CD8-positive, alpha-beta T cell (primary cell): ENCODE measurements at places on chromosomes 5 and 9. TPM values are rescaled to one million over a fixed set of nuclear protein-coding genes. Genes with fewer than 3 reads are reported as not detected.

- DNase-seq = no peak
Measured at GRCh38 chr5:178502401-178503100, 87.6 kb downstream of the COL23A1 start.

DNA sequence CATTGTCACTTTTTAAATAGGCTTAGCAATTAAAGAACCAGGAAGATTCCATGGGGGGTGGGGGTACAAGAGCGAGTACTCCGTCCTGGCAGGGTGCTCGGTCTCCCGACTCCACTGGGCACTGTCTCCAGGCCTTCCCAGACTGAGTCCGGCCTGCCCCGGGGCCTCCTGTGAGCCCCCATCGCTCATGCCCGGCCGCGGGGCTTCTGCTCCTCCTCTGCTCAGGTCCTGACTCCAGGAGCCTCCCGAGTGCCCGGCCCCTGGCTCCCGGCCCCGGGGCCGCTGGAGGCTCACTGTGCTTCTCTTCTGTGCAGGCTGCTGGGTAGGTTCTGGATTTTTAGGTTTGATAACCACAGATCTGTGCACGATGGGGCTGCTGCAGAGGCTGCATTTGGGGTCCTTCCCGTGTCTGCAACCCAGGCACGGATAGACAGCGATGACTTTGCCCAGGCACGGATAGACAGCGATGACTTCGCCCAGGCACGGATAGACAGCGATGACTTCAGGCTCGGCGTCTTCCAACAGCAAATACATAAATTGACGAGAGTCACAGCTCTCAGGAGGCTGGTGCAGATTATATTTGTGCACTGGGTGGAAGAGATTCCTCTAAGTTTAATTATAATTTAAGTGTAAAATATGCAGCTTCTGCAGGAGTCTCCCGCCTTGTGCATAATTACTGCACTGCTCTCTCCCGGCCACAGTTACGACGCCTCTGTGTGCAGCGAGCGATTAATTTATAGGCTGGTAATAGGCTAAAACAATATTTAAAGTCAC lies 74.8 kb upstream of the RXRA start:
- DNase-seq = no peak

GRCh38 chr9:111890334-111890733 lies 6.3 kb upstream of the UGCG start:
- no peak for DNase-seq

DNA sequence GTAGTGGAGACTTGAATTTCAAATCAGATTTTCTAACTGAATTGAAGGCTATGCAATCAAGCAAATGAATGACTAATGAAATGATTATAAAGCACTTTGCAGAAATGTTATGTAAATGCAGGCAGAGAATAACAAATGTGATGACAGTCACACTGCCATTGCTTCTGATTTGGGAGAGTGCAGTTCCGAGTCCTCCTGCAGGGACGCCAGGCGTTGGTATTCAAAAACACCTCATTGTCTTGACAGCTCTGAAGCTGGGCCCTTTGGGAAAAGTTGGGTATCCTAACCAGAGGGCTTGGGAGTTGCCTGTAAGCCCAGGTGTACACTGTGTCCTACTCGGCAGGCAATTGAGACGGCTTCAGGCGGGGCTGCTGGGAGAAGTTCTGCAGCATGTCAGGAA lies 57.9 kb downstream of the C5orf15 start:
- no peak for DNase-seq

DNA sequence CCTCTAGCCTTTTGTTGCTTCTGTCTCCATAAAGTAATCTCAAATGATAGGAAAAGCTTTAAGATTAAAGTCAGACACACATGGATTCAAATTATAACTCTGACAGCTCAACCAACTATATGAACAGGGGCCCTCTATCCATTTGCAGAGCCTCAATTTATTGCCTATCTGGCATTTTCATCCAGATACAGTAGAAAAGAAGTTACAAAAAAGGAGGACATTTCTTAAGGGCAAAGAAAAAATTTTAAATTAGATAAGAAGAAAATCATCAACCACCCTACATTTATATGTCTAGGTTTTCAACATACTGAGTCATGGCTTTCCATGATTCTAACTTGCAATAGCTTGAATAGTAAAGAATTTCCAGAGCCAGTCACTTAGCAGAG lies 567.2 kb downstream of the CAAP1 start:
- DNase-seq = no peak

DNA sequence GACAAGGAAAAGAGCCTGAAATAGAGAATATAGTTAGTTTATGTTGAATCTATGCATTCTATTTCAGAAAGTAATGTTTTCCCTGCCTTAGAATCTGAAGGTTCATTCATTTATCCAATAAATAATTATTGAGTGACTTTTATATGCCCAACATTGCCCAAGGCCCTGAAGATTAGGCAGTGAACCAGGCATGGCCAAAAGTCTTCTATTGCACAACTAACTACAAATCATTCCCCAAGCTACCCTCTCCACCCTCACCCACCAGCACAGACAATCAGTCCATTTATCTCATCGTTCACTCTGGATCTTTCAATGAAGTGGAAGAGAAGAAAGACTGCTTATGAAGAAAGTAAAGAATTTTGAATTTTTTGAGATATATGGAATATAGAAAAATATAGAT lies 268.4 kb downstream of the PLK2 start:
- DNase-seq = no peak

GRCh38 chr5:133942614-133943474 lies 25.6 kb downstream of the C5orf15 start:
- DNase-seq = no peak

DNA sequence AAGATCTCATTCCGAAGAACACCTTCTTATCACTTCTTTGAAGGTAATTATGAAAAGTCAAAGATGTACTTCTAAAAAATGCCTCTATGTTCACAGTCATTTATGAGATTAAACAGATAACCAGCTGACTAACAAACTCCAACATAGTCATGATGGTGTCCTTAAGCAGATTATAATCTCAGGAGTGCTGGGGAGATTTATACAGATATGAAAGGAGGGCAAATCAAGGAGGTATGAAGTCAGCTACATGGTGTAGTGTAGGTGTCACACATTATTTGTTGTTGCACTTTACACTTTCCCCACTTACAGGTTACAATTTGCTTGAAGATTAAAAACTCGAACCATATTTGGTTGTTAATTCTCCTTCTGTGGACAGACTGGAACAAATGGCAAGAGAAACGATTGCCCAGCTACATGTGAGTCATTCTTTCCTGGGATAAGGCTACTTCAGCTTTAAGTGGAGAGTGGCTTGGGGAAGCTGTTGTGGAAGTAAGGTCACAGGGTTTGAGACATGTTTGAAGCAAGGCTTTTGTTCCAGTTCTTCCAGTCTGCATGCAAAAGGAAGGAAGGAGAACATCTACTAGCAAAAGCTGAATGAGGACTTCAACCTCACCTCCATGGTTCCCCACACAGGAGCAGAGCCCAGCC lies 320.1 kb downstream of the ADGRV1 start:
- no peak for DNase-seq

- no peak for DNase-seq
Measured at GRCh38 chr5:162817364-162817763, 620.0 kb upstream of the CCNG1 start.

- no peak for DNase-seq
Measured at GRCh38 chr5:6423327-6424109, 25.1 kb upstream of the UBE2QL1 start.

DNA sequence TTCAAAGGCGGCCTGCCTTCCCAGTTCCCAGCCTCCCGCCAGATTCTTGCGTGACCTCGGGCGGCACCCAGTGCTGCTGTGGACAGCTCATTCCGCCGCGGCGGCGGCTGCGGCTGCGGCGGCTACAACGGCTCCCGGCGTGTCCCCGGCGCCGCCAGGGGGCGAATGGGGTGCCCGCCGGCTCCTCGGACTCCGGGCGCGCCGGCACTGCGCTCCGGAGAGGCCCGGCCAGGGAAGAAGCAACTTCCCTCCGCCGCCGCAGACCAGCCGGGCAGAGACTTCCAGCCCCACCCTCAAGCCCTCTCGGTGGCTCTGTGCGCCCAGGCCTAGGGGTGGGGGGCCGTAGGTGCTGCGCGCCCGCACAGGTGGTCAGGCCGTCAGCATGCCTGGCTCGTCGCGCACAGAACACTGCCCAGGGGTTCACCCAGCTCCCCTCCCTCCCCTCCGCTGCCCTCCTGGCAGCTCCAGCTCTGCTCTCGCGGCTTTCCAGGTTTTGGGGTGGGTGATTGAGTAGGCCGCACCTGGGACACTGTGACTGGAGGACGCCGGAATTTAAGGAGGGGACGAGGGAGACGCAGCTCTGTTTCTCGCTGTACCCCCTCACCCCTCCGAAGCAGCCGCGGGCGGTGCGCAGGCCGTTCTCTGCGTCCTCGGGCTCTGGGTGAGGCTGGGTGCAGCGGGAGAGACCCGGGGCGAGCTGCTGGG lies 20.2 kb downstream of the IGIP start:
- peak; percentile 57 for DNase-seq

DNA sequence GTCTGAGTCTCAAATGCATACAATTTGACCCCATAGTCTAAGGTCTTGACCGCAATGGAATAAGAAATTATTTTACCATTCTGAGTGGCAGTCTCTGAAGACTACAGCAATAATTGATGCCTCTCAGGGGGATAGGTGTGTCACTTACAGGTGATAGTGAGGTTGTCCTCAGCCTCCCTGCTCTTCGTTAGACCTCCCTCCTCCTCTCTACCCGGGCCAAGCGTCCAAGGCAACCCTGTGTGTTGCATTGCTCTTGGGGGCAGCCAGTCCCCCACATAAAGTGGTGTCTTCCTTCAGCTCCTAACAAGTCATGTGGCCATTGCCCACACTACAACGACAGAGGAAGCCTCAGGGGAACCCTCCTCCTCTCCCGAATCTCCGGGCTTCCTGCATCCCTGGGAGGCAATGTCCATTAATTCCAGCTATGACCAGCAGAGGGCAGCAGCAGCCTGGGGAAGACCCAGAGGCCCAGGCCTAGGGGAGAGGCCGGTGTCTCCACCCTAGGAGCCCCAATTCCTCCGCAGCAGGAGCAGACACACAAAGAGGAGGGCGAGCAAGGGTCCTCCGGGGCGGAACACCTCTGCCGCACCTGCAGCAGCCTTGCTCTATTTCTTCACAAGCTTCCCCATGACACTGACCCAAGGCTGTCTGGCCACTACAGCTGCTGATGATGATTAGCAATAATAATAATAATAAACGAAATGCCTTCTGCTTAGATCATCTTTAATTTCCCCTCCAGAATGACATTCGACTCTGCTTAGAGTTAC lies 134.8 kb downstream of the KCNIP1 start:
- peak; percentile 62 for DNase-seq

- DNase-seq = no peak
Measured at GRCh38 chr9:116432051-116432450, 255.1 kb upstream of the TRIM32 start.

STOM gene
- 48.2 TPM for total RNA-seq

ENTPD2 gene
- not detected for total RNA-seq

EGFLAM gene
- not detected for total RNA-seq

EFNA5 gene
- not detected for total RNA-seq

STK32A gene
- not detected for total RNA-seq

TLX3 gene
- total RNA-seq = not detected

PRDM9 gene
- total RNA-seq = not detected
